Fibroblast of the aortic adventitia (primary cell): ENCODE measurements at places on chromosomes 12 and 14.

DNA sequence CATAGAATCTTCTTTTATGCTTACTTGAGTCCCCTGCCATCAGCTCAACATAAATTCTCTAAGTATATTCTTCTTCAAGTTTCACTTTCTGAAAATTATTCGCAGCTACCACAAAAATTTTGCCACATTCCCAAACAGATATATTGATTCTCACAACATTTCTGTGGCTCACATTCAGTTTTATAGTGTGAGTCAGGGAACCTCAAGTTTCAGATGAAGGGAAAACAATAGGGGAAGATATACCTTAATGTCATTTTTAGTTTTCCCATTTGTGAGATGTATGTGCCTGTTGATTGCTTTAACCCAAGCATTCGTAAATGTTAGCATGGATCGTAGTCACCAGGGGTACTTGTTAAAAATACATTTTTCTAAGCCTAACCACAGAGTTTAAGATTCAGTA, 465.8 kb downstream of the CCER1 start:
- no peak for DNase-seq

DNA sequence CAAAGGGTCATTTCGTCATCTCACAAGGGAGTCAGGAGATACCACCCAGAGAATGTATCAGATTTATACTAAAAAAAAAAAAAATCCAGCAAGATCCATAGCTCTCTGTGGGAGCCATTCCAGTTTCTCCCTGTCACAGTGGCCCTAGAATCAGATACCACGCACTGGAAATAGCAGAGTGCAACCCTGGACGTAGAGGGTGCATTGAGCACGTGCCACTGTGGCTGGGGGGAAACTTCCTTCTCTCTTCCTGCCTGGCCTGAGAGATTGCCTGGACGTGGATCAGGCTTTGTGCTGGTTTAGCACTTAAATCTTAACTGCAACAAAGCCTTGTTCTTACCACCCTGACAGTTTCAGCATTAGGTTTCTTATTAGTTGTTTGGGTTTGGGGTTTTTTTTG, 124.3 kb downstream of the FBXL14 start:
- DNase-seq, result peak; percentile 66

DNA sequence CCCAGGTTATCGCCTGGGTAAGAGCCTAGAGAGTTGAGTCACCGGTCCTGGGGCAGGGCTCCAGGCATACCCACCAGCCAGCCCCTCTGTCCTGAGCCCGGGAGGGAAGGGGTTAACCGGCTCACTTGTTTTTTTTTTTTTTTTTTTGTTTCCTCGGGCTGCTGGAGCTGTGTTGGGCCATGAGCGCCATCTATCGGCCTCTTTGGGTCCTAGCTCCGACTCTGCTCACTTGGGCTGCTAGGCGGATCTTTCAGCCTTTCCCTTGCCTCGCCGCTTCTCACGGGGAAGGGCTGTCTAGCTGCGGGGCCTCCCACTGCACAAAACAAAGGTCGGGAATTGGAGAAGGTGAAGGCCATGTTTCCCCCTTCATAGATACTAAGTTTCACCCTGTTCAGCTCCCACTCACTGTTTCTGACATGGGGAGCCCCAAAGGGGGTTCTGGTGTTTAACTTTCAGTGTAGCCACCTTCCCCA, 2.8 kb upstream of the SMUG1 start:
- peak; percentile 87 for DNase-seq

- DNase-seq, result no peak
These were observed 417.7 kb downstream of the TMEM121 start for GRCh38 chr14:105943973-105944602.

- DNase-seq, result no peak
These were observed 39.1 kb downstream of the TSPAN9 start for GRCh38 chr12:3116106-3116844.

DNA sequence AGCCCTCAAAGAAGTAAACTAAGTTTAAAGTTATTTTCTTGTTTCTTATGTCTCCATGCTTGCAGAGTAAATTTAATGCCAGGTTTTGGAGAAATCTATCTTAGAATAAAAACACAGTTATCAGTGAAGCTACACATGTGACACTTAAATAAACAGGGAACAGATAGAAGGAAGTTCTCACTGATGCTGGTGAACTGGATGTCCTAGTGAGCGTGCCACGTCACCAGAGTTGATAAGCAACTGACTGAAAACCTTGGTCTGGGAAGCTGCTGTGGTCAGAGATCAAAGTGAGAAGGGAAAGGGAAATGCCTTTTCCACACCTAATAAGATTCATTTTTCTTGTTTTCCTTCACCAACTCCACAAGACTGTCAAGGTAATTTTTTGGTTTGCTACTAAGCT, 74.8 kb upstream of the PCED1B start:
- DNase-seq, result no peak

GRCh38 chr12:1497161-1497560, 97.2 kb downstream of the FBXL14 start:
- no peak for DNase-seq

- DNase-seq, result no peak
These were observed 6.8 kb upstream of the CHPT1 start for GRCh38 chr12:101690544-101691098.

- no peak for DNase-seq
These were observed 49.9 kb upstream of the FOXN3 start for GRCh38 chr14:89466944-89467343.

GRCh38 chr14:29805415-29806123, 122.1 kb downstream of the PRKD1 start:
- peak; percentile 99 for DNase-seq

DNA sequence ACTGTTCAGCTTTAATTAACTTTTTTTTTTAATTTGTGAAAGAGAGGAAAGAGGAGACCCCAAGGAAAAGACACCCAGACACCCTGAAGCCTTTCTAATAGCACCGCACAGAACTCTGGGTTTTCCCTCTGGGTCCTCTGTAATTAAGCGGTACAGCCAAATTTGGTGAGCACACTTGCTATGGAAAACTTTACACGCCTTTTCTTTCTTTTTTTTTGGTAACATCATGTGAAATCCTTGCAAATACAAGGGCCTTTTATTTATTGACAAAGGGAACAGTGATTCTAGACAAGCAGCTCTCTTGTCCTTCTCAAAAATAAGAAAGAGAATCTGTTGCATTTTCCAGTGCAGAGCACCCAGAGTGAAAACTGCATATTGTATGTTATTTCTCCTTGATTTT, 44.4 kb upstream of the CPM start:
- no peak for DNase-seq
